ENCODE measurements at places on chromosomes 12 and 14.

- no peak for DNase-seq
Measured at GRCh38 chr12:41365653-41366171, 177.6 kb downstream of the PDZRN4 start.

DNA sequence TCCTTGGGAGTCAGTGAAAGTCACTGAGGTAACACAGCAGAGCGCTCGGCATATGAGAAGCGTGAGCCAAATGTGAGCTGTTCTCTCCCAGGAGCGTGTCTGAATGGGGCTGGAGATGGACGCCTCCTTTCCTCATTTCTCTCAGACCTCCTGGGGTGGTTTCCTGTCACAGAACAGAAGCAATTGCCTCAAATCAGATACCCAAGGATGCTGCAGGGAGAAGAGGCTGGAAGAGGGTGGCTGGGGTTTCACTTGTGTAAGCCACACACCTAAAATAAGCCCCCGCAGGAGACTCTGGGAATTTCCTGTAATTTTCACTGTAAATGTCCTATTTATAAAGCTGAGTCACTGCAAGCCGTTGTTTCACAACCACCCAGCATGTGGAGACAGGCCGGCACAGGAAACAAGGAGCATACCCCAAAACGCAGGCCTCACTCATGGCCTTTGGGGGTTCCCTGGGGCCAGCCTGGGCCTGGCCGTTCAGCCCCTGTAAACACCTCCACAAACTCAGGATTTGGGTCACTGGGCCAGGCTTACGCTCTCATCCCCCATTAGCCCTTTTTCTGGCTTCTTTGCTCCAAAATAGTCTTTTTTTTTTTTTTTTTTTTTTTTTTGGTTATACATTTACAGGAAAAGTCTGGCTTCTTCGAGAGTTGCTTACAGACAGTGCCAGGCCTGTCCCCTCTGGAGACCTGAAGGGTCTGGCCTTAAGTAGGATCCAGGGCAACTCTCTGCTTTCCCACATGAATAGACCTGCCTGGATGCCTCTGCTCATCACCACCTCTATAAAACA, 55.3 kb downstream of the VCPKMT start:
- no peak for DNase-seq

DNA sequence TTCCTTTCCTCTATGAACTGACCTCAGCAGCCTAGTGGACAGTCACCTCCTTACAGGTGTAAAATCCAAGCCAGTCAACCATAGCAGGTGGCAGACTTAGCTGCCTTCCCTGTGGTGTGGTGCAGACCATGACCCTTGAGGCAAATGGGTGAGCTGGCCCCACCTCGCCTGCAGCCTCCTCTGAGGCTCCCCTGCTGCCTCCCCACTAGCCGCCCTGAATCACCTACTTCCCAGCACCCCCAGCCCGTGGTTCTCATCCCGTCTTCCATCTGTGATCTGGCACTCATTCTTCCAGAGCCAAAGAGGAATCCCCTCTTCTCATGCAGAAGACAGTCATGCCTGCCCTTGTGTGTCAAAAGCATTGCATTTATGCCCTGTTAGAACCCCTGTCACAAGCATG, 34.4 kb upstream of the TSPAN9 start:
- no peak for DNase-seq

GRCh38 chr12:1564067-1564466, 30.3 kb downstream of the FBXL14 start:
- DNase-seq, result no peak

DNA sequence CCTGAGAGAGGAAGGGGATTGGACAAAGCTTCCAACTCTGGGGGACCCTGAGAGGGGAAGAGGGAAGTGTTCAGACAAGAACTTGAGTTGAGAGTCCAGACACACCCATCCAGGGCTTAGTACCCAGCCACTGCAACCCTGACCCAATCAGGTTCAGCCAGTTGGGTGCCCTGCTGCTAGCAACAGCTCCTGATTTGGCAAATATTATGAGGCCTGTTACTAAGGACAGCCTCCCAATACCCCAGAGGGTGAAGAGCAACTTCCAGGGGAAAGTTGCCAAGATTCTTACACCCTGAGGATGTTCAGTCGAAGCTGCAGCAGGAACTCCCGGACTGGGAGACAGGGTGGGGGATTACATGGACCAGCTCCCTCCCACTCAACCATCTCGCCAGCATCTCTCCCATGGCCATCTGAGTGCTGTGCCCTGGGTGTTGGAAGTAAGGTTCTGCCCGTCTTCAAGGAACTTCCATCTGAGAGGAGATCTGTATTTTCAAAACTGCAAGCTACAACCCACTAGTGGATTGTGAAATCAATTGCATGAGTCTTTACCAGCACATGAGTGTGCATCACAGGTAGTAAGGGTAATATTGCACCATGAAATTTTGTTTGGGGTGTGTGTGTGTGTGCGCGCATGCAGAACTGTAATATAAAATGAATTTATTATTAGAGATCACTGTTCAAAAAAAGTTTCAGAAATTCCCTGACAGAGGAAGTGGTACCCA, 11.5 kb upstream of the KRT78 start:
- no peak for DNase-seq

DNA sequence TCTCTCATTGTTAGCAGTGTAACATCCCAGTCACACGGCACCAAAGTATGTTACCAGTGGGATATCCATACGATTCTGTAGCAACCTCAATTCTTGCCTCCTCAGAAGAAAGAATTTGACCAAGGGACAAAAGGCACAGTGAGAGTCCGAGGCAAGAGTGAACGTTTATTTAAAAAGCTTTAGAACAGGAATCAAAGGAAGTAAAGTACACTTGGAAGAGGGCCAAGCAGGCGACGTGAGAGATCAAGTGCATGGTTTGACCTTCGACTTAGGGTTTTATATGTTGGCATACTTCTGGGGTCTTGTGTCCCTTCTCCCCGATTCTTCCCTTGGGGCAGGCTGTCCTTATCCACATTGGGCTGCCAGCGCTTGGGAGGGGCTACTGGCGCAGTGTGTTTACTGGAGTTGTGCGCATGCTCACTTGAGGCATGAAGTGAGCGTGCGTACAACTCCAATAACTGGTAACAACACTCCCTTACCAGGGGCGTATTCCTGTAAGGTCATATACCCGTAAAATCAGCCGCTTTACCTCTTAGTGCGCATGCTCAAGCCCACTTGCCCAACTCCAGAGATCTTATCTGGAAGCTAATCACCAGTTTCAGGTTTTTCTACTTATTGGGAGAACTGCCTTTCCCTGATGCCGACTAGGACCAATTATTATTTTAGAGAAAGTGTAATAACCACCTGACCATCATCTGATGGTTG, 71.7 kb downstream of the FAR2 start:
- DNase-seq, result no peak

DNA sequence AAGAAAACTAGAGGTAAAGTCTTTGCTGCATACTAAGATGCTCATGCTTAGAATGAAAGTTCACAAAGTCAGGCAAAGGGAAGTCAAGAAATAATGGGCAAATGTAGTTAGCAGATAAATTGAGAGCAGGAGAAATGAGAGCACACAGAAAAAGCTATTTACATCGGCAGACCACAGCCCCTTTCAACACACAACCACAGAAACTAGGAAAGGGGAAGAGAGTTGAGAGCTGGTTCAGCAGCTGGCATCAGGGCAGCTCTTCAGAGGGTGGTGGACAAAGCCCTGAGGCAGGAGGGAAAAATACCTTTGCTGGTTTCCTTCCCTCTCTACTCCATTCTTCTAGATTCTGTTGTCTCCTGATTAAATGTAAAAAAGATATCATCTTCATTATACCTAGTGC, 95.4 kb upstream of the ANO4 start:
- no peak for DNase-seq

DNA sequence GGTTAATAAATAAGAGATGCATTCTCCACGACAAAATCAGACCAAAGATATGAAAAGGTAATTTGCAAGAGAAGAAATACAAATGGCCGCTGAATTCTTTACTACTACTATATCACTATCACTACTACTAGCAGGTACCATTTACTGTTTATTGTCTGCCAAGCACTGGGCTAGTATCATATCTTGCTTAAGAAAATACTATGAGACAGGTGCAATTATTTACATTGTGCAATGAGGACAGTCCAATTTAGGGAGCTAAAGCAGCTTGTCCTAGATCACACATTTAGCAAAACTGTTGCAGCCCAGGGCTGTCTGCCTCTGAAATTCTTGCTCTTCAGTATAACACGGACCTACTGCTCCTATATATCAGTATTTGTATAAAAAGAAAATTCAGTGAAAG, 52.8 kb downstream of the CRADD start:
- no peak for DNase-seq

- DNase-seq, result no peak
Measured at GRCh38 chr12:117114784-117115183, 15.6 kb upstream of the TESC start.

GRCh38 chr12:80187660-80188090, 88.3 kb downstream of the OTOGL start:
- no peak for DNase-seq

DNA sequence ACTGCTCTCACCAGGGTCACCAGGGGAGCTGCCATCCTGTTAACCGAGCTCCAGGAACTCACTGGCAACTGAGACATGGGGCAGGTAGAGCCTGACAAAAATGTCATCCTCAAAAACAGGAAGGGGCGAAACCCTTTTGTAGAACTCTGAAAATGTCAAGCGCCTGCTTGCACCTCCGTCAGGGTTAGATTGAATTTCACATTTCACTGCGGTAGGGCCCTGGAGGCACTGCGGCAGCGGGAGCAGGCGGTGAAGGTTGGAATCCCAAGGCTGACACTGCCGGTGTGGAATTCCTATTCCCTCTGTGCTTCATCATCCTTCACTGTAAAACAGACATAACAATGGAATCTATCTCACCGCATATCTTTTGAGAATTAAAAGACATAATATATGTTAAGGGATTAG, 142.8 kb upstream of the TMCC3 start:
- no peak for DNase-seq

GRCh38 chr12:68263366-68263765, 10.0 kb upstream of the IL22 start:
- no peak for DNase-seq

DNA sequence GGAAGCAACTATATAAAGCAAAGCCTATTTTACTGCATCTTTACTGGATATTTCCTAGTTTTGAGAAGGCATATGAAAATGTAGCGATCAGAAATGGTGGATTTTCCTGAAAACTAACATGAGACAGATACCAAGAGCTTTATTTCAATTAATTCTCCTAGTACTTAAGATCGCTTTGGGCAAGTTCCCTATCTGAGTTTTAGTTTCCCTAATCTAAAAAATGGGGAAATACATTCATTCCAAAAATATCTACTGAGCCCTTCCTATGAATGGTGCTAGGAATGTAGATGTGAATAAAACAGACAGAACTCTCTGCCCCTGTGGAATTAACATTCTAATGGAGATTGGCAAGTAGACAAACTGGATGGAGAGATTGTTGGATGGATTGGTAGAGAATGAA, 8.4 kb downstream of the CATSPERB start:
- no peak for DNase-seq

DNA sequence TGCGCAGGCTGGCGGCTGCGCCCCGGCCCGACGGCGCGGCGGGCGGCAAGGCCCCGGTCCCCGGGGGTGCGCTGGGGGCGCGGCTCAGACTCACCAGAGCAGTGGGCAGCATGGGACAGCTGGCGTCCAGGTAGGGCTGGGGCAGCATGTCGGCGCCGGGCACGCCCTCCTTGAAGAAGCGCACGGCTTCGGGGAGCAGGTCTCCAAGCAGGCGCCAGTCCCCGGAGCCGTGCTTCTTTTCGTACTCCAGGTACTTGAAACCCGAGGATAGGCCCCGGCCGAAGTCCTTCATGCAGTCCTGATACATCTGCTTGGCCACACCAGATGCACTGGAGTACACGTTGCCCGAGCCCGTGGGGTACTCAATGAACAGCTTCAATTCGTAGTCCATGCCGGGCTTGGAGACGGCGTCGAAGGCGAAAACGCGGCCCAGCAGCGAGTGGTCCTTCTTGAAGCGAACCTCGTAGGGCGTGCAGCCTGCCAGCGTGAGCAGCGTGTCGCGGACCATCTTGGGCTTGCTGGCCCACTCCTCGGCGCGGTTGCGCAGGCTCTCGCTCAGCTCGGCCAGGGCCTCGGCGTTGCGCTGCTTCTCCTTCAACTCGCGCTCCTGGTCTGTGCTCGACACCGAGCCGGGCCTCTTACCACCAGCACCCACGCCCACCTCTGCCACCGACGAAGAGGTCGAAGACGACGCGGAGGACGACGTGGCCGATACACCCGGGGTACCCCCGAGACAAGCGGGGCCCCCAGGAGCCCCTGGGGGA, 2.2 kb downstream of the IRF2BPL start:
- no peak for DNase-seq

GRCh38 chr12:6887460-6887859, 14.4 kb upstream of the SPSB2 start:
- DNase-seq, result no peak

DNA sequence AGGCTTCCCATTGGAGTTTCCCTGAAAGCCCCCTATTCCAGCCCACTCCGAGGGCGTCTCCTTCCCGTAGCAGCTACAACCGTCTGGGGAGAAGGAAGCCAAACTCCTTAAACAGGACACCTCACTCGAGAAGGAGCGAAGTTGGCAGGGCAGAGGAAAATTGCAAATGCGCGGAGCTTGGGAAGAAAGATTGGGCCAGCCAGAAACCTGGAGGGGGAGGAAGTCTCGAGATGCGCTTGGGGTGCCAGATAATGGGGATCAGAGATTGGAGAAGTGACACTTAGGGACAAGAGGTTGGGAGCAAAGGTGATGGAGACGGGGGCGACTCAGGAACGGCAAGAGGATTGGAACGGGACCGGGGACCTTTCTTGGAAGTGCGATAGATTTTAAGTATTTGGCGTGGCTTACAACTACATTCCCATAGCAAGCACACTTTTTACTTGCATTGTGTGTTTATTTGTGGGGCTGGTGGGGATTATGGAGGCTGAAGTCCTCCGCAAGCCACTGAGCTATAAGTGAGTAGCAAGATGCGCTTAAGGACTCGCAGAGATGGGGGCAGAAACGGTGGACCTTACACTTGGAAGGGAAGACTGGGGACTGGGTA, 926 bp downstream of the HRK start:
- DNase-seq, result no peak

- DNase-seq, result no peak
Measured at GRCh38 chr12:123952037-123952436, 20.6 kb downstream of the CCDC92 start.

- DNase-seq, result no peak
Measured at GRCh38 chr12:41910578-41911320, 233.9 kb downstream of the GXYLT1 start.

- no peak for DNase-seq
Measured at GRCh38 chr14:70796551-70796950, 12.8 kb downstream of the MAP3K9 start.

GRCh38 chr12:99704458-99704857, 56.9 kb downstream of the GARIN6 start:
- DNase-seq, result no peak

GRCh38 chr12:93226361-93226760, 151.4 kb upstream of the NUDT4 start:
- DNase-seq, result no peak

DNA sequence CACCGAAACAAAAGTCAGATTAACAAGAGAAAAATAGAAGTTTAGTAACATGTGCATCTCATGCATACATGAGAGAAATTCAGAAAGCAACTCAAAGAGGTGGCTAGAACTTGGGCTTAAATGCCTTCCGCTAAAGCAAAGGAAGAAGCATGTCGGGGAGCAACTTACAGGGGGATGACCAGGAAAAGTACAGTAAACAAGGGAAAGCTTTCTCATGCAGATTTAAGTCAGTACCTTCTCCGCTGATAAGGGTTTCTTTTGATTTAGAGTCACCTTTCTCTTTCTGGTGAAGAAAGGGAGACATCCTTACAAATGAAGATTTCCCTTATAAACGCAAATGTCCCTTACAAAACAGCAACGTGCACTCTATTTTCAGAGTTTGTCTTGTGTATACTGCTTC, 6.0 kb upstream of the RNASE6 start:
- DNase-seq, result no peak

- DNase-seq, result no peak
Measured at GRCh38 chr12:54983536-54984101, 943 bp downstream of the TESPA1 start.

GRCh38 chr12:96077081-96077480, 41.7 kb upstream of the LTA4H start:
- no peak for DNase-seq

All from mesothelial cell of epicardium (in vitro differentiated cells).